ENCODE measurements at places on chromosomes 11 and 22.

DNA sequence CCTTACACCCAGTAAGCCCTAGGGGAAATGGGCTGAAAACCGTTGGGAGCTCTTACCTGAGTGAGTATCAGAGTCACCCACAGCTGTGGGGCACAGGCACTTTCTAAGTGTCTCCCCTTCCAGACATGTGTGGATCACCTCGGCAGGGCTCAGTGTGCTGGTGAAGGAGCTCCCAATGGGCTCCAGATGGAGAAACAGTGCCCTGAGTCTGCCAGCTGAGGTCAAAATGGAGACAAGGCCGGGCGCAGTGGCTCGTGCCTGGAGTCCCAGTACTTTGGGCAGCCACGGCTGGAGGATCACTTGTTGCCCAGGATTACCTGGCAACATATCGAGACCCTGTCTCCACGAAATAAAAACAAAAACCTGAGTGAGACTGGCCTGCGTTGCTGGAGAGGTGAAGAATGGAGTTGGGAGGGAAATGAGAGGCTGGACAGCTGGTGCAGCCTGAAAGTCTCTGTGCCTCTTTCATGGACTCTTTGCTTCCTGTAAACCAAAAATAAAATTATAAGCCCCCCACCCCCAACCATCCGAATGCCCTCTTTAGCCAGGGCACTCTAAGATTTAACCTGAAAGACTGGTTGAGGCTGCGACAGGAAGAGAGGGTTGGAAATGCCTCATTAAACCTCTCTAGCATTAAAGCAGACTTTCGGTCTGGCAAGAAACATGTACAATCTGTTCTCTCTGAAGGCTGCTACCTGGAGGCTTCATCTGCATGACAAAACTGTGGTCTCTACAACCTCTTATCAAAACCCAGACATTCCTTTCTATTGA lies 111.8 kb downstream of the SNX19 start:
- no peak for DNase-seq

DNA sequence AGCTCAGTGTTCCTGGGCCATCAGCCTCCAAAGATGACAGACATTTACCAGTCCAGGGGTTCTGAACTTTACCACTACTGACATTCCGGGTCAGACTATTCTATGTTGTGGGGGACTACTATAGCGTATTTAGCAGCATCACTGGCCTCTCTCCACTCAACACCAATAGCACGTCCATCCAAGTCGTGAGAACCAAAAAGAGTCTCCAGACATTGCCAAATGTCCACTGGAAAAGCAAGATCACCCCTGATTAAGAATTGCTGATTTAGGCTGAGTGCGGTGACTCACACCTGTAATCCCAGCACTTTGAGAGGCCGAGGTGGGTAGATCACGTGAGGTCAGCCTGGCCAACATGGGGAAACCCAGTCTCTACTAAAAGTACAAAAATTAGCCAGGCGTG lies 5.3 kb downstream of the PES1 start:
- no peak for DNase-seq

DNA sequence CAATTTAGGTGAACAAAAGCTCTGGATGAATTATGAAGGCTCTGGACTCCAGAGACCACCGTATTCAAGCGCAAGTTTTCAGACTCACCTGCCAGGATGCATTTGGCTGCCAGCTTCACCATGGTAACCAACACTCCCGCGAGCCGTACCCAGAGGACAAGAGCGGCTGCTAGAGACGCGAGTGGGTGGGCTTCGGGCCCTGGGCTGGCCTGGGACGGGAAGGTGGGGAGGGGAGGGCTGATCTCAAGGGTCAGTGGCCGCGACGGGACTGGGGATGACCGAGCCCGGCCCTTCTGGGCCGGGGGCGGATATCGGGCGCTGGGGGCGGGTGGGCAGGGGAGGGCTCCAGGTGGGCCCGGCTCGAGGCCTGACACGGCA lies 344 bp downstream of the IFT27 start:
- no peak for DNase-seq

GRCh38 chr11:67500831-67501715 lies 4.1 kb downstream of the PITPNM1 start:
- no peak for DNase-seq

DNA sequence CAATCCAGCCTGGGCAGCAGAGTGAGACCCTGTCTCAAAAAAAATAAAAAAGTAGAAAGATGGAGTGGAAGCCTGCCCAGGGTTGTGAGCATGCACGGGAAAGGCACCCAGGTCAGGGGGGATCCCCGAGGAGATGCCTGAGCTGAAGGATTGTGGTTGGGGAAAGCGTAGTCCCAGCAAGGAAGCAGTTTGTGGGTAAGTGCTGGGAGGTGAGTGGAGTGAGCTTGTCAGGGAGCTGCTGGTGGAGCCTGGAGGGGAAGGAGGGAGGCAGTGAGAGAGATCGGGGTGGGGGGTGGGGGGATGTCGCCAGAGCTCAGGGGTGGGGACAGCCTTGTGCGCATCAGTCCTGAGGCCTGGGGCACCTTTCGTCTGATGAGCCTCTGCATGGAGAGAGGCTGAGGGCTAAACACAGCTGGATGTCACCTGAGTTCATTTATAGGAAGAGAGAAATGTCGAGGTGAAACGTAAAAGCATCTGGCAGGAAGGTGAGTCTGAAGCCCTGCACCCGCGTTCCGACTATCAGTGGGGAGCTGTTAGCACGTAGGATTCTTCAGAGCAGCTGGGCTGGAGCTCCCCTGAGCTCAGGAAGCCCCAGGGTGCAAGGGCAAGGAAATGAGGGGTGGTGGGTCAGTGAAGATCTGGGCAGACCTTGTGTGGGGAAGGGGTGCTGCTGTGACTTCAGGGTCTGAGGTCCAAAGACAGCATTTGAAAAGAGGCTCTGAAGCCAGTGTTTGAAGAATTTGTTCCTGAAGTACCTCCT lies 10.2 kb downstream of the TMEM121B start:
- no peak for DNase-seq

GRCh38 chr11:75107187-75107586 lies 10.5 kb upstream of the OR2AT4 start:
- DNase-seq, result no peak

DNA sequence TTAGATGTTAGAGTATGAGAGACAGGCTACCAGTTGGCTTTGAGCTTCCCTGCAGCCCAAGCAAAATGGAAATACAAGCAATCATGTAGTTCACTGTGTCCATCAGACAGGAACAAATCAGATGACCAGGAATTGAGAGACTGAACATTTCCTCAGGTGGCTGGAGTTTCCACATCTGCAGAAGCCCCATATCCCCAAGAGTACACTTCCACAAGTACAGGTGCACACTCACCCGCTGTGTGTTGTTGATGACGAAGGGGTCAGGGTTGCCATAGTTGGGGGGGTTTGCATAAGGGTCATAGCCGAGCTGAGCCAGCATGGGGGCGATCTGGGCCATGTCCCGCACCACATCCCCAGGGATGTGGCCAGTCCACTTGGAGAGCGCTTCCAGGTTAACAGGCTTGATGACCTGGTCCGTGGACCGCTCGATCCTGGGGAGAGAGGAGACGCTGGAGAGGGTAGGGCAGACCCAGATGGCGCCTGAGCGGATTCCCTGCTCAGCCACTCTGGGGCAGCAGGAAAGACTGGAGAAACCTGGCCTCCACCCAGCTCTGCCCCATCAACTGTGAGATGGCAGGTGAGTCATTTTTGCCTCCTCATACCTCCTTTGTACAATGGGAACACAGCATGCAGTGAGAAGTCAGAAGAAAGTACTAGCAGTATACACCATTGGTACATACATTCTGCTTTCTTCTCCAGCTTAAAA lies 23.9 kb upstream of the TFIP11 start:
- no peak for DNase-seq

GRCh38 chr11:8018484-8019313 lies 31.6 kb downstream of the EIF3F start:
- no peak for DNase-seq

DNA sequence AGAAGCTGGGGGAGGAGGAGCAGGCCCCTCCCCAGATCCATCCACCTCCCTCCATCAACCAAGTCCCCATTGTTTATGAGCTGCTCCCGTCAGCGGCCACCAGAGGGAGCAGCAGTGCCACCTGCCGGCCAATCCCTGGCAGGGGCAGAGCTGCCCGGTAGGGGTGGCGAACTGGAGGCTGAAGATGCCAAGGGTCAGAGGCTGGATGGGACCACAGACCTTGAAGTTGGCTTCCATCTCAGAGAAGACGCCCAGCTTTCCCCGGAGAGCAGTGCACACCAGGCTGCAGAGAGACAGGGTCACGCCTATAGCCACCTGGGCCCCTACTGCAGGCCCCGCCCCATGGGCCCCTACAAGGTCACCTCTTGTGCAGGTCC lies 3.6 kb downstream of the FIBP start:
- no peak for DNase-seq

DNA sequence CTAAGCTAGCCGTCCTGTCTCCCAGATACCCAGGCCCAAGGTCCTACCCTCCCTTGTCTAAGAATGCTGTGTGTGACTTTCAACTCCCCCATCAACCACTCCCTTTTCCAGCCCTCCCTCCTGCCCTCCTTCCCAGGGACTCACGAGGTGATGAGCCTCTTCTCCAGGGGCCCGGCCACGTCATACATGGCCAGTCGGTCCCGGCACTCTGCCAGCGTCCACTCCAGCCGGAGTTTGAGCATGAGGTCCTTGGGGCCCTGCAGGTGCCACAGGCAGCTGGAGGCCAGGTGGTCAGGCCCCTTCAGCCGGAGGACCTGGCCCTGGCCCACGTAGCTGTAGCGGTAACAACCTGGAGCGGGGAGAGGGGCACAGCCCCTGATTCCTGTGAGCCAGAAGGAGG lies 20.1 kb downstream of the TMPRSS6 start:
- DNase-seq, result no peak

DNA sequence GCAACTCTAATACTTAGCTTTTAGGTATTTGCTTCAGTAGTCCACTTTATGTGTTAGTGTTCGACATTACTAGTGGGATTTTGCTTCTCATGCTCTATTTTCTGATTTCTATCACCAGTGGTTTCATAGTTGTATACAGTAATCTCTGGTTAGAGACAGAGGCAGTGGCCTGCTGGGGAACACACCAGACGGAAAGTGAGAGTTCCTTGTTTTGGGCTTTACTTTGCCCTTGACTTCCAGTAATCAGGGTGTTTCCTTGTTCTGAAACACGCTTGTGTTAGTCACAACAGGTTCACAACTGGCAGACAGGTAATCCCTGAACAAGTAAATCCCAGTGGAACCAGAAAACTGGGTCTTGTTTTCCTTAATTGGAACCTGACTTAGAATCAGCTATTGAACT lies 56.0 kb downstream of the PACS1 start:
- no peak for DNase-seq

- no peak for DNase-seq
Observed at GRCh38 chr11:11668781-11669180, 47.0 kb upstream of the GALNT18 start.

DNA sequence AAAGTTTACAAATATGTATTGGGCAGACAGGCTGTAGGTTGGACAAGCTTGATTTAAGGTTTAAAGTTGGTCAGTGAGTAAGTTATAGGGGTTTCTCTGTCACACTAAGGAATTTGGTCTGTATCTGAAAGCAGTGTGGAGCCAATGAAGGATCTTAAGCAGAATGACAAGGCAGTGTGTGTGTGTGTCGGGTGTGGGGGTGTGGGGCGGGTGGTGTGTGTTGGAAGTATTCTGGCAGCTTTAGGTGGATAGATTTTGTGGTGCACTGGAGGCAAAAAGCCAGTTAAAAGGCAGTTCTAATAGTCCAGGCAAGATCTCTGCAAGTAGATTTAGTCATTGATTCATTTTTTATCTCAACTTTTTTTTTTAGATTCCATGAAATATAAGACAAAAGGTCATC lies 1006.8 kb upstream of the CCDC90B start:
- no peak for DNase-seq

GRCh38 chr11:13036235-13036634 lies 27.1 kb downstream of the RASSF10 start:
- no peak for DNase-seq

- DNase-seq, result no peak
Observed at GRCh38 chr22:20905415-20906386, 11.5 kb upstream of the CRKL start.

DNA sequence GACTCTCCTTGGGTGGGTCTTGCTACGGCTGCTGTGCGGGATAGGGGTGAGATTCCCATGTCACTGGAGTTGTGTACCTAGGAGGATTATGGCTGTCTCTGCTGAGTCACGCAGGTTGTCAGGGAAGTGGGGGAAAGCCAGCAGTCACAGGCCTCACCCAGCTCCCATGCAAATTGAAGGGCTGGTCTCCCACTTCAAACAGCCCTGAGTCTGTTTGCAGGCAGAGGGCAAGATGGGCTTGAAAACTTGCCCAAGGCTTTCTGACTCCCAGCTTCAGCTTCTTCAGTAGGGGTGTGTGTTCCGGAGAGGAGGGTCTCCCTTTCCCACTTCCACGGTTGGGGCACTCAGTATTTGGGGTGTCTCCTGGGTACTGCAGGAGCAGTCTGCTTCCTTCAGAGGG lies 10.9 kb upstream of the SC5D start:
- DNase-seq, result no peak
